Anterior cingulate cortex (tissue), 58 donors: ENCODE measurements at places on chromosomes 5 and 9.

- no peak for DNase-seq
Observed at GRCh38 chr9:133453651-133454050, 6.1 kb upstream of the CACFD1 start.

- DNase-seq, result no peak
Observed at GRCh38 chr9:135214054-135214640, 126.7 kb downstream of the OLFM1 start.

DNA sequence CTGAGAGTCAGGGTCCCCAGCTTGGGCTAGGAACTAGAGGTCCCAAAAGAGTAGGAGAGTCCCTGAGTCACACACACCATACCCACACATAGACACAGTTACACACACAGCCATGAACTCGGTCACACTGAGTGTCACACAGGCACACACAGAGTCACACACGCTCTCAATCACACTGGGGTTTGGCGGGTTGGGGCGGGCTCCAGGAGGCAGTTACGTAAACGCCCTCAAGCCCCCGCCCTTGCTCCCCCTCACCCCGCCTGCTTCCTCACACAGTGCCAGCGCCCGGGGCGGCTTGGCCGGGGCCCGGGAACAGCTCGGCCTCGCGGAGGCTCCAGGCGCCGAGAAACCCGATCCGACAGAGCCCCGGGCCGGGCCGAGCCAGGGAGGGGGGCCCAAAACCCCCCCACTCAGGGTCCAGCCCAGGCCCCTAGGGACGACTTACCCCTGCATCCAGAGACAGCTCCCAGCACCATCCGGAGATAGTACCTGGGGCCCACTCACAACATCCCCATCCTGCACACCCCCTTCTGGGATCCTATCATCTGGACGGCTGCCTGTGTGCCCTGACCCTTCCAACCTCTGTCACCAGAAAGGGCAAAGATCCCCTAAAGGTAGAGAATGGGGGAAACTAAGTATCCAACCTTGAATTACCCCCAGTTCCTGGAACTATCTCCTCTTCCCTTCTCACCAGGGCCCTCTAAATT lies 3.5 kb upstream of the CNTFR start:
- peak; percentile 23 for DNase-seq

DNA sequence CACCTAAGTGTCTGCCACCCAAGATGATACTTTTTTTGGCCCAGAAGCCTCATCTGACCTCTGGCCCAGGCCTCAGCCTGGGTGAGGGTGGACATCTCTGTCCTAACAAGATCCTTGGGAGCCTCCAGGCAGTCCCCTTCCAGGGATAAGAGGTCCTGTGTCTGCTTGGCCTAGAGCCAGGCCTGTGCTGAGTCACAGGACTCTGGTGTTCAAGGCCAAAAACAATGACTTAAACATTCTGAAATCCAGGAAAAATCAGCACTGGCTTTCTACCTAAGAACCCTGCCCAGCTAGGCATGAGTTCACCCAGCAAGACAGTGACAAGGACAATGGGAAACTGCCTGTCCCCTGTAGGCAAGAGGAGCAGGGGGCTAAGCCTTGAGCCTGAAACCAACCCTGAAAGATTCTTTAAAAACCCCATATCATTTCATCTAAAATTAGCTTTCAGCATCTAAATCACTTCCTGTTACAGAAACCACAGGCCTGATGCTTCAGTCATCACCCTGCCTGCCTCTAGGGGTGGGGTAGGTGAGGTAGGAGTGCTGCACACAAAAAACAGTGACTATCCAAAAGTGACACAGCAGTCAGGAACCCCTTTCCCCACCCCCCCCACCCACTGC lies 29.9 kb downstream of the CSF2 start:
- DNase-seq, result no peak

DNA sequence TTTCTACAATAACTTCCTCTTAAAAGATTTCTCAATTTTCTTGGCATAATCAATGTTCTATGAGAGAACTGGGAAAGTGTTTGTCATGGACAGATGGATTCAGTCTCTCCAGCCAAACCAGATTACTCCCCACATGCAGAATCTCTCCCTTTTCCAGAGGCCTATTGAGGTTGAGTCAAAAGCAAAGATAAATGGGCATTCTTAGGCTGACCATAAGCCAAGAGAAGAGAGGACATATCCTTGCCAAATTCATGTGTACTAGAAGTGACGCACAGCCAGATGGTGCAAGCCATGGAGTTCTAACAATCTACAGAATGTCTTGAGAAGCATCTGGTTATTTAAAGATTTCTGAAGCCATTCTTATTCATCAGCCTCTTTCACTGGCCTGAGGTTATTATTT lies 2115.0 kb downstream of the MAT2B start:
- DNase-seq, result no peak

DNA sequence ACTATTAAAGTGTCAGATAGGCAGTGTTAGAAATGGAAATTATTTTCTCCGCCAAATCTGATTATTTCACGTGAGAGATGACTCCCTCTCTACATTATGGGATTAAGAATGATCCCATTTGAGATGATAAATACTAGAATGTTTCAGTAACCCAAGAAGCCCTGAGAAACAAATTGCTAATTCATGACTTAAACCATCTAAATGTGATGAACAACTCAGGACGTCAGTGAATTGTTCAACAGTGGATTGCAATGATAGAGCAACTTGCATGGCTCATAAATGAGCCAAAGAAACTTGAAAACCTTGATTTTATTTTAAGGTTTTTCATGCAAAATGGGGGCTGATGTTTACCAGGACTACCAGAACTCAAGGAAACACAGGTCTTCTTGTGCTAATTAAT lies 350.5 kb upstream of the WWC1 start:
- DNase-seq, result no peak

GRCh38 chr9:125126019-125126746 lies 17.1 kb downstream of the SCAI start:
- peak; percentile 48 for DNase-seq

DNA sequence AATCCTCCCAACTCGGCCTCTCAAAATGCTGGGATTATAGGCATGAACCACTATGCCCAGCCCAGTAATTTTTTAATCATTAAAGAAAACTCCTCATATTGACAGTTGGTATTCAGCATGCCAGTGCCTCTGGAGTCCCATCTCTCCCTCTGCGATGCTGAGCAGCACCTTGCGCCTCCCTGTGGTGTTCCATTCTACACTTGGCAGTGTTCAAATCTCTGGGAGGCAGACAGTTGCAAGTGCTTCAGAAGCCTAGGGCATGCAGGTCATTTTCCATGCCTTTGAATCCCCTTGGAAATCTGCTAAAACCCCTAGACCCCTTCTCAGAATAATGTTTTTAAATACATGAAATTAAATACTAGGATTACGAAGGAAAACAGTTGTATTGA lies 41.3 kb downstream of the GARNL3 start:
- DNase-seq, result no peak

- DNase-seq, result no peak
Observed at GRCh38 chr9:136759001-136759400, 958 bp upstream of the LCN8 start.

DNA sequence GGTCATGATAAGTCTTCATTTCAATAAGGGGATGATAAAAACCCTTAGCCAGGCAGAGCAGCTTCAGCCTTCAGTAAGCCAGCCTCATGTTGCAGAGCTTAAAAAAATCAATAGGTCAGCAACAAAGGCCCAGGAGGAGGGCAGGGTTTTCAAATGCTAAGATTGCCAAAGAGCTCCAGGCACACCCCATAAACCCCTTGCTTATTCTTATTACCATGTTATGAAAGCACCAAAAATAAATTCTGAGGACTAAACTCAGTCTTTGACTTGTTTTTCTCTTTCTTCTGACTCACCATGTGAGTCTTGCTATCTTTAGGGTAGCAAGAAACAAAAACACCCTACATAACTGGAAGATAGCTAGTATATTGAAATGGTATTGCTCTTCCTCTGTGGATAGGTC lies 317.1 kb downstream of the KCTD16 start:
- DNase-seq, result no peak

- no peak for DNase-seq
Observed at GRCh38 chr9:31136524-31136923, 1247.9 kb upstream of the ACO1 start.

GRCh38 chr9:111959468-111960359 lies 63.1 kb downstream of the UGCG start:
- no peak for DNase-seq

- DNase-seq, result no peak
Observed at GRCh38 chr5:73437777-73438644, 10.6 kb downstream of the FOXD1 start.

DNA sequence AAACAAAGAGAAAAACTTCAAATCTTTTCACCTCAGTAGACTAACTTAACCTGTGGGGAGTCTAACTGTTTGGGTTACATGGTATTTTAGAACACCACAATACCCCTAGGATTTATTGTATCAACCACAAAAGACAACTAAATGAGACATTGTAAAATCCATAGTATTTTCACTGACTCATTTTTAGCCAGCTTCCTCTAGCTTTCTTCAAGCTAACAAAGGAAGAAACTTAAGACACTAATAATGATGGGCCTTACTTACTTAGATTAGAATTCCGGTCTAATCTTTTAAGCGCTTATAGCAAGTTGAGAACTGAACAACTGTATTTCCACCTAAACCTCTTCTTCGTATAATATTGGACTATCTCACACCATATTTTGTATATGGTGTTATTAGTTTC lies 529.3 kb downstream of the DMRTA1 start:
- no peak for DNase-seq

DNA sequence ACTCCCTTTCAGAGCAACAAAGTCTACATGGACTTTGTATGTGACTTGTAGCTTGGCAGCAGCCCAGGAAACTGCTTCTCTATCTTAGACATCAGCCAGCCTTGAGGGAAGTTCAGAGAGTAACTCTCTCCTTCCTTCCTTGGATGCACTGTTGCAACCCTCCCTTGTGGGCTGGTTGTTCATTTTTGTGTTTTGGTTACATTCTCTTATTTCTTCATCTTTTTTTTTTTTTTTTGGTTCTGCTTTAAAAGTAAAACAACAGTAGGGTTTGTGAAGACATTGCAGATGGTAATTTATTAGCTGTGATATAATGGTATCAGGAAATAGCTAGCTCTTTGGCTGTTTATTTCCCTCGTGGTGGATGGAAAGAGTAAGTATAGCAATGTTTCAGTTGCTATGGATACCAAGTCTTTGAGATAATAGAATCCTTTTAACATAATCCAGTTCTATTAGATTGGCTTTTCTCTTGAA lies 97.9 kb upstream of the MAMDC2 start:
- DNase-seq, result no peak

GRCh38 chr5:23440703-23441102 lies 66.7 kb upstream of the PRDM9 start:
- DNase-seq, result no peak

DNA sequence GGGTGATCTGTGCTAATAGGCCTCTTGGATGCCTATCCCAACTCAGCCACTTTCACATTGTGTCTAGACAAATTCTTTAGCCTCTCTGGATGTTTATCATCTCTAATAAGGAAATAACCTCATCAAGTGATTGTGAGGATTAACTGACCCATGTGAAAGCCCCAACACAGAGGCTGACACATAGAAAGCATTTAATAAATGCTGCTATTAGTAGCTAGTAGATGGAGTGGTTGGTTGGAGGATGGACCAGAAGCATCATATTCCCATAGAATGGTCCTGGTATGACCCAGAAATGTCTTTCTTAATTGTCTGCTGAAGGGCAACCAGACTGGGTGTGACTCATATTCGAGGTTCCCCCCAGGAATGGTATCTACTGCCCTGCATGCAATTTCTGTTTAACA lies 124.4 kb downstream of the PIK3R1 start:
- no peak for DNase-seq

DNA sequence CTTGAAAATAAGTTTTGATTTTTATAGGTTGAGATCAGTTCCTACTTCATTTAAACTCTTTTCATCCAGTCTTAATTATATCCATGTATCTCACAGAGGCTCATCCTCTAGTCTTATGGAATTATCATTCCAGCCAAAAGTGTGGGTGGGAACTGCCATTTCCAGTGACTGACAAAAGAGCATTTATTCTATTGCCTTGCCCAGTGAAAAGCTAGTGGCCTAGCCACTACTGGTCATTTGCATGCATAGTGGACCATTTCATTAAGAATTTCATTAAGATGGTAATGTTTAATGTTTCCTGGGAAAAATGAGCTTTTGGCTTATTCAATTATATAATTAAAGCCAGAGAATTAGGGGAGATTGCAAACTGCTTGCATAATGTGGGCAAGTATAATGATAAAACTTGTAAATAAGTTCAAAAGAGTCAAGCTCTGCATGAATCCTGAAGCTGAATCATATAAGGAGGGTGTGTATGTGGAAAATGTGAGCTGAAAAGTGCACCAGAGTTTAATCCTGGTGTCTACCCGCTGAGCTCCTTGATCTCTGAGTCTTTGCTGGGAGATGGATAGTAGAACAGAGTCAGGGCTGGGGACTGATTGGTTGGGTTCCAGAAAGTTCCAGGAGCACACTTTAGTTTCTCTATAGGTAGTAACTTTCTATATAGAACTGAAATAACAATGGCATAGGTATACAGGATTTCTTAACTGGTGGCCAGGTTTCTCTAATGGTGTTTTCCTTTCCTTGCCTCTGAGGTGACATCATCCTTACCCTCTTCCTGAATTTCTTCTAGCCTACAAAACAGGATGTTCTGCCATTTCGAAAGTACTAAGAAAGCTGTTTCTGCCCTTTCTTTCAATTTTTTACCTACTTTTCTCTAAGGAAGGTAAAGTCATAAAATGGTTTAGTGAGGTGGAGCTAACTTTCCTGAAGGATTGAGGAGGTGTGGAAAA lies 78.5 kb downstream of the KIF4B start:
- DNase-seq, result no peak

GRCh38 chr5:83957188-83957587 lies 236.5 kb upstream of the HAPLN1 start:
- no peak for DNase-seq

DNA sequence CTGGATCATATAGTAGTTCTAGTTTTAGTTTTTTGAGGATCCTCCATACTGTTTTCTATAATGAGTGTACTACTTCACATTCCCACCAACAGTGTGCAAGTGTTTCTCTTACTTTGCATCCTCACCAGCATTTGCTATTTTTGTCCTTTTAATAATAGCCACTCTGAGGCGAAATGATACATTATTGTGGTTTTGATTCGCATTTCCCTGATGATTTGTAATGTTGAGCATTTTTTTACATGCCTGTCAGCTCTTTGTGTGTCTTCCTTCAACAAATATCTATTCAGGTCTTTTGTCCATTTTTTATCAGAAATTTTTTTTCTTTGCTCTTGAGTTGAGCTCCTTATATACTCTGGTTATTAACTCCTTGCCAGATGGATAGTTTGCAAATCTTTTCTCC lies 114.0 kb downstream of the ADAMTSL1 start:
- DNase-seq, result no peak

GRCh38 chr9:123727332-123727731 lies 202.6 kb downstream of the DENND1A start:
- DNase-seq, result no peak

- DNase-seq, result no peak
Observed at GRCh38 chr5:59709346-59709821, 184.1 kb downstream of the PDE4D start.

GRCh38 chr9:137784641-137785513 lies 92.7 kb upstream of the CACNA1B start:
- DNase-seq, result no peak

- DNase-seq, result no peak
Observed at GRCh38 chr9:88017096-88017495, 42.8 kb upstream of the CDK20 start.
